ENCODE measurements at places on chromosomes 4 and X.

DNA sequence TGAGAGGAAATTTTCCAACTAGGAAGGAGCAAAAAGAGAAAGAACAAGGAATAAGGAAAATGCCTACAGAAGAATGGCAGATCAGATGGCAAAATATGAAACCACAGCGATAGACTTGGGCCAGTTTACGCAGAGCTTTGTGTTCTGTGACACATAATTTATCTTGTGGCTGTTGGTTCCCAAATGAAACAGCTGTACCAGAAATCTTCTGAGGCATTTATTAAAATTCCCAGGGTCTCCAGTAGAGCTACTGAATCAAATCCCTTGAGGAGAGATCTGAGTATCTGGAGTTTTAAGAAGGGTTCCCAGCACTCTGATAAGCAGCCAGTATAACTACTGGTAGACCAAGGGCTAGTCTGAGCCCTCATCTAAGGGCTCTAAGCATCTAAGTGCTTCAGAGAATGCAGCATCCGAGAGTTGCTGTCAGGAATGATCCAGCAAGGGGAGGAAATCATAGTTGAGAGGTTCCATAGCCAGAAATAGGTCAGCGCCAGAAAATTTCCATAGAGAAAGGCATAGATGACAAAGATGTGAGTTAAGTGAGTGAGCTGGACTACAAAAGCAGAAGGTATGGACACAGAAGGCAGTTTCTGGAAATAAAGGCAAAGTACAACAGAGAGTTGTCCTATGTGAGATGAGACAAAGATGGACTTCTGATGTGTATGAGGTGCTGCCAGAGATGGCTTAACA is 46.3 kb upstream of the FAM241A start:
- DNase-seq, result no peak

GRCh38 chrX:25344161-25344936 is 328.6 kb upstream of the ARX start:
- DNase-seq, result no peak

DNA sequence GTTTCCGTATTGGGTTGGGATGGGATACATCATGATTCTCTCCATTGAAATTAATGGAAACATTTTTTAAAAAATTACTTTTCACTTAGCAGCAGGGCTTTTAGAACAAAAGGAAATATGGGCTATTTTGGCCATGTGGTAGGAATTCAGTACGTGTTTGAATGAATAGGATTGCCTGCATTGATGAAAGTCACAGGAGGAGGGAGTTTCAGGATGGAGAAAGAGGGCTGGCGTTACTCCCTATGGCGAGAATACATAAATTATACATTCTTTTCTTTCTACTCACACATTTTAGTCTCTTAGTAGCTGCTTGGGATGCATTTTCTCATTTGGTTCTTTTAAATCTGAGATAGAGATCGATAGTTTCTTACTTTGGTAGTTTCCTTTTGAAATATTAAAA is 100.3 kb upstream of the PDHA1 start:
- DNase-seq, result no peak

- DNase-seq, result no peak
These were observed 15.6 kb downstream of the DCK start for GRCh38 chr4:71009086-71009485.

DNA sequence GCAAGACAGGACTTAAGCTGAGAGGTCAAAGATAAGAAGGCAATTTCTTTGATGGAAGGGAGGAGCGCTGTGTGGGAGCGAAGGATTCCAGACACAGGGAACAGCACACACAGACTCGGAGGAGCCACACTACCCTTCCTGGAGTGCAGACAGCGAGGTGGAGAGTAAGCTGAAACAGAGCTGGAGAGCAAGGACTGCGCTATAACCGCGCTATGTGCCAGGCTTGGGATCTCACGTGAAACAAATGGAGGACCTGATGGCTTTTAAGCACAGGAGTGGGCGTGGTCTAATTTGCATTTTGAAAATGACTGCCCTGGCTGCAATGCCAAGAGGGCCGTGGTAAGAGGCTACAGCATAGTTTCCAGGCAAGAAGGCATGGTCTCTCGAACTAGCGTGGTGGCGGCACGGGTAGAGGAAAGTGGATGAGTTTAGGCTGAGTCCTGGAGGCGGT is 113.9 kb upstream of the SORBS2 start:
- DNase-seq, result no peak

GRCh38 chr4:89290727-89291516 is 16.7 kb downstream of the GPRIN3 start:
- DNase-seq, result no peak

- no peak for DNase-seq
These were observed 218.4 kb downstream of the SLITRK2 start for GRCh38 chrX:146036000-146036399.

- DNase-seq, result no peak
These were observed 119.7 kb downstream of the SHOX start for GRCh38 chrX:750263-750662.

- no peak for DNase-seq
These were observed 151.6 kb upstream of the TAPT1 start for GRCh38 chr4:16377887-16378286.

GRCh38 chr4:41569961-41570360 is 32.0 kb downstream of the LIMCH1 start:
- no peak for DNase-seq

DNA sequence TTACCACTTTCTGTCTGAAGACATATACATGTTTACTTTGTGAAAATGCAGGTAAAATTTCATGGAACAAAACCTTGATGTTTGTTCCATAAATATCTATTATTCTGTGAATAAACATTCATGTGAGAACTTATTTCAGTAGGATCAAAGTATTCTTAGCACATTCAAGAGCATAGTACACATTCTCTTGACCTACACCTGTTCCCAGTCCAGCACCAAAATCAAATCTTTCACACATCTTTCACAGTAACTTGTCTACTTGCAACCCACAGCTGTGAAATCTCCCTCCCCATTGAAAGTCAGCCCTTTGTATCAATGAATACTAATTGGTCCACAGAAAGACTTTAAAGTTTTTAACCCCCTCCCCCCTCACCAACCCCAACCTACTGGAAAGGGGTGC is 283.2 kb downstream of the GPC3 start:
- DNase-seq, result no peak

DNA sequence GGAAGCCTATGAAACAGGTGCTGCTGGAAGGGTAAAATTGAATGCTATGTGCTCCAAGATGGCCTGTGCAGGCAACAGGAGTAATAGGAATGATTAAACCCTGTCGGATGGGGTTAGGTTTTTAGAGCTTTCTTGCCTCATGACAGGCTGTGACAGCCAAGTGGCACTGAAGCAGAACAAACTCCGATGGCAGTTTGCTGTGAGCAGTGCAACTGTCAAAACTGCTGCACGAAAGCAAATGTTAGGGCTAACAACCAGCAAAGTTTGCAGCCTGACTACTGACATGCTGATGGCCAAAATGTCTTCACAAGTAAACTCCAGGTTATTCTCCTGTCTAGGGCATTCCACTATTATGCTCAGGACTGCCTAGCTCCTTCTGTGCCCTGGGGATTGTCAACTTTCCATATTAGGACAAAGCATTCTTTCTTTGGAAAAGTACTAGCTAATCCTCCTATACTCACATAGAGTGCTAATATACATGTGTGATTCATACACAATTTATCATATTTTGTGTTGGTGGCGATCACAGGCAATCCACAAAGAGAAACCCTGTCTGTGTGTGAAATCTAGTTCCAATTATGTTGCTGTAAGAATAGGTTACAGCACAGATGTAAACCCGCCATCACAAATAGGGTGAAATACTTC is 486.6 kb upstream of the TENM3 start:
- no peak for DNase-seq

- no peak for DNase-seq
These were observed 229.8 kb upstream of the LDB2 start for GRCh38 chr4:17128268-17128667.

DNA sequence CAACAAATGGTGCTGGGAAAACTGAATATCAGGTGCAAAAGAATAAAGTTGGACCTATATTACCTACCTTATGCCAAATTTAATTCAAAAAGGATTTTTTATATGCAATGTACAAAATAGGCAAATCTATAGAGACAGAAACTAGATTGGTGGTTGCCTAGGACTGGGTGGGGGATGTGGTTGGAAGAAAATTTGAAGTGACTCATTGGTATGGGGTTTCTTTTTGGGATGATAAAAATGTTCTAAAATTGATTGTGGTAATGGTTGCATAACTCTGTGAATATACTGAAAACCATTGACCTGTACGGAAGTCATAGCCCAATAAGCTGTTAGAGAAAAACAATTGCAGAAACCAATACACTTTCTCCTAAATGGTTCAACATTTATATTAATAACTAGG is 72.1 kb downstream of the COL4A5 start:
- DNase-seq, result no peak

DNA sequence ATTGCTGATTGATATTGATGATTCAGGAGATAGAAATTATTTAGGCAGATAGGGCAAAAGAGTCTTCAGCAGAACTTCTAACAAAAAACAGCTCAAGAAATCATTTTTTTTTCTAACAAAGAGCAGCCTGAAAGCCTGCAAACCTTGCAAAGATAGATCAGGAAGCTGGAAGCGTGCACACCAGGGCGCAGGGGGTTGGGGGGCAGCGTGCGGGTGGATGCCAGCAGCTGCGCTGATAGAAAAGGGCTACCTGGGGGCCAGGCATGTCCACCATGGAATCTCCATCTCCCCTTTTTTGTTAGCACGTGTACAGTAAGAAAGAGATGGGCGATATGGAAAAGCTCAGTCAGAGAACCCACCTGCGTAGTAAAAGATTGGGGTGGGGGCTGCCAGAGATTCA is 1.7 kb upstream of the CCDC110 start:
- DNase-seq, result no peak

GRCh38 chr4:8765631-8766590 is 105.7 kb downstream of the HMX1 start:
- no peak for DNase-seq

GRCh38 chr4:131644619-131645018 is 1504.5 kb upstream of the PCDH10 start:
- DNase-seq, result no peak

All from NCI-H2227 treated with DMSO at 0.1 percent for 48 hours (cell line).